ENCODE measurements at places on chromosomes 16 and 17. TPM values are rescaled to one million over a fixed set of nuclear protein-coding genes. Genes with fewer than 3 reads are reported as not detected.

- no peak for DNase-seq
These were observed 40.8 kb upstream of the CIBAR2 start for GRCh38 chr16:85153046-85153445.

DNA sequence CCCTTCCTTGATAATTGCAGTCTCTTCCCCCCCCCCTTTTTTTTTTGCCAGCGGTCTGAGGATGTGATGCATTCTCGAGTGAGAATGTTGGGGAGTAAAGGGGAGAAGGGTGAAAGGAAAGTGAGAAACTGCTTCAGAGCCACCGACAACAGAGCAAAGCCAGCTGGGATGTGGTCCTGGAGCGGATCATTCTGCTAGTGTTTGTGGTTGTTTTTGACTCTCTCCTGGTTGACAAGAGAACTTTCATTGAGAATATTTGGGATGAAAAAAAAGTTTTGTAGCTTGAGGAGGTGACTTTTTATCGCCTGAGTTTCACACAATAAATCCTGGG lies 1.3 kb downstream of the NF1 start:
- DNase-seq = no peak

Gene DPEP1
- 50.6 TPM for polyA plus RNA-seq

- no peak for DNase-seq
These were observed 11.4 kb downstream of the IGFBP4 start for GRCh38 chr17:40454613-40454995.

DNA sequence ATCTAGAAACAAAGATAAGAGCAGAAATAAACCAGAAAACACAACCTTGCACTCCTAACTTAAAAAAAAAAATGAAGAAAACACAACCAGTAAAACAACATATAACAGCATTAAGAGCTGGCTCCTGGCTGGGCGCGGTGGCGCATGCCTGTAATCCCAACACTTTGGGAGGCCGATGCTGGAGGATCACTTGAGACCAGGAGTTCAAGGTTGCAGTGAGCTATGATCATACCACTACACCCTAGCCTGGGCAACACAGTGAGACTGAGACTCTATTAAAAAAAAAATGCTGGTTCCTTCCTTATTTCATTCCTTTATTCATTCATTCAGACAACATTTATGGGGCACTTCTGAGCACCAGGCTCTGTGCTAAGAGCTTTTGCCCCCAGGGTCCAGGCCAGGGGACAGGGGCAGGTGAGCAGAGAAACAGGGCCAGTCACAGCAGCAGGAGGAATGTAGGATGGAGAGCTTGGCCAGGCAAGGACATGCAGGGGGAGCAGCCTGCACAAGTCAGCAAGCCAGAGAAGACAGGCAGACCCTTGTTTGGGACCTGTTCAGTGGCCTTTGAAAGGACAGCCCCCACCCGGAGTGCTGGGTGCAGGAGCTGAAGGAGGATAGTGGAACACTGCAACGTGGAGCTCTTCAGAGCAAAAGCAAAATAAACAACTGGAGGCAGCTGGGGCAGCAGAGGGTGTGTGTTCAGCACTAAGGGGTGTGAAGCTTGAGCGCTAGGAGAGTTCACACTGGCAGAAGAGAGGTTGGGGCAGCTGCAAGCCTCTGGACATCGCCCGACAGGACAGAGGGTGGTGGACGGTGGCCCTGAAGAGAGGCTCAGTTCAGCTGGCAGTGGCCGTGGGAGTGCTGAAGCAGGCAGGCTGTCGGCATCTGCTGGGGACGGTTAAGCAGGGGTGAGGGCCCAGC lies 2.6 kb downstream of the STH start:
- no peak for DNase-seq

All from right renal pelvis (tissue), 4 donors.